Neural progenitor cell (in vitro differentiated cells): ENCODE measurements at places on chromosomes 11 and 22.

GRCh38 chr22:36325154-36326031 is 62.4 kb downstream of the MYH9 start:
- DNase-seq, result no peak

- DNase-seq, result no peak
Observed at GRCh38 chr22:17851759-17852158, 77.5 kb upstream of the BID start.

DNA sequence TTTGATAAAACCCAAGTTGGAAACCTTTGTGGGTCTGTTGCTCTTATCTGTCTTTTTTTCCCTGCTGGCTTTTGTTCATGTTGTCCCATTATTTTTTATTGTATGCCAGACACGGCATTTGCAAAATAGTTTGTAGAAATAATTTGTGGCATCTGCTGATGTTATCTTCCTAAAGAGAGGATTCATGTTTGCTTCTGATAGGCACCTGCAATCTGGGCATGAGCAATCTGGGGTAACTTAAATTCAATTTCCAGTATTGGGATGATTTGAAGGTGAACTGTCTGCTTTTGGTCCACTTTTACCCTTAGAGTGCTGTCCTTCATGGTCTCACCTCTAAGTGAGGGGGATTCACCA is 126.9 kb downstream of the CEP164 start:
- no peak for DNase-seq

DNA sequence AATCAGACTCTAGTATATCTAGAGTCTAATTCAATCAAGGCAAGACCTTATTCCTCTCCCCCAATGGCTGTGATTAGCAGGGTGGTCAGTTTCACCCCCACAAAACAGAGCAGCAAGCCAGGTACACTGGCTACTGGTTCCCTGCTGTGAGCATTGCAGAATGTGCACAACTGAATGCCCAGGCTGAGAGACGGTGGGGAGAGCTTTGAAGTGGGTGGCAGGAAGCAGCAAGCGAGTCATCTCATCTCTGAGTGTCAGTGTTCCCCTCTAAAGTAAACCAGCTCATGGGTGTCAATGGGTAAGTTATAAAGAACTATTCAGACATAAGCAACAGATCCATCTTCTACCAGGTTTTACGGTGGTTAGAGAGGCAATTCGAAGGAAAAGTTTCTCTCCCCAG is 37.6 kb downstream of the GAB4 start:
- no peak for DNase-seq

DNA sequence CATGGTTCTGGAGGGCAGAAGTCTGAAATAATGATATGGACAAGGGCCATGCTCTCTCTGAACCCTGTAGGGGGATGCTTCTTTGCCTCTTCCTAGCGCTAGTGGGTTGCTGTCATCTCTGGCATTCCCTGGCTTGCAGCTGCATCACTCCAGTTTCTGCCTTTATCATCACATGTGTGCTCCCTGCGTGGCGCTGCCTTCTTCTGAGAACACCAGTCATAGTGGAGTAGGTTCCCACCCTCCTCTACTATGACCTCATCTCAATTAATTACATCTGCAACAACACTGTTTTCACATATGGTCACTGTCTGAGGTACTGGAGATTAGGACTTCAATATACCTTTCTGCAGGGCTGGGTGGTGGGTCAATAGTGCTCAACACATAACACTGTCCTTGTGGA is 402.3 kb upstream of the NARS2 start:
- DNase-seq, result no peak

GRCh38 chr11:8383227-8383626 is 119.5 kb upstream of the LMO1 start:
- DNase-seq, result no peak

DNA sequence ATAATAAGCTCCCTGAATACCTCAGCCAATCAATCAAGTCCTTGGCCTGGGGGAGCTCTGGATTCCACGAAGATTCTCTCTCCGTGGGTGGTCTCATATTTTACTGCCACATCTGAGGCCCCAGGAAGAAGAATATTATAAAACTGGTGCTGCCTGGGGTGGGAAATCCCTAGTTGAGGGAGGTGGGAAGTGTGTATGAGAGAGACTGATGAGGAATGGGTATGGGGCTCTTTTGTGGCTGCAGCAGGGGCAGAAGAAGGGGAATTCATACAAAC is 71.5 kb downstream of the SYN3 start:
- DNase-seq, result no peak

GRCh38 chr11:44536788-44537516 is 28.5 kb upstream of the CD82 start:
- no peak for DNase-seq

DNA sequence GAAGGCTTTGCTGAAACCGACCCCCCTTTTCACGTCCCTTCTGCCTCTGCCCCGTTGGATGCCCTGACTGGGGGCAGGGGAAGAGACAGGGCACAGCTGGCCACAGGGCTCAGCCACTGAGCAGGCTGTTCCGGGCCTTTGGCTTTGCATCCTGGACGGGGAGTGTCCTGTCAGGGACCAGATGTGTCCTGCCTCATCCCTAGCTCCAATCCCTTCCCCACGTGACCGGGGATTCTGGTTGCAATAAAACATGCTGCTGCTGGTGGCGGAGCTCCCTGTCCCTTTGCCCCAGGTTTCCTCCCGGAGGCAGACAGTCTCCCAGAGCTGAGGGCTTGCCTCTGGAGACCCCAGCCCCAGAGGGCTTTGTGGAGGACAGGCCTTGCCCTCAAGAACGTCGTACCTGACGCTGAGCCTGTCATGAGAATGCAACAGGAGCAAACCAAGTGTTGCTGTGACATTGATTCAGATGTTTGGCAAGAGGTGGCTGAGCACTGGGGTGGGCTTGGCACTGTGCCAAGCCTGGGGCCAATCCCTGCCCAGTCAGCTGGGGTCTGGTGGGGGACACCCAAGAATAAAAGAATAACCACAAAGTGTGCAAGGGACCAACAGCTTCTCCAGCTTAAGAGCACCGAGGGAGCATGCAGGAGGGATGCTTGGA is 7.3 kb downstream of the CDC42EP2 start:
- DNase-seq, result no peak

- no peak for DNase-seq
Observed at GRCh38 chr11:84865791-84866535, 761.2 kb downstream of the DLG2 start.

GRCh38 chr11:26330262-26330661 is 1.7 kb upstream of the ANO3 start:
- DNase-seq, result no peak

DNA sequence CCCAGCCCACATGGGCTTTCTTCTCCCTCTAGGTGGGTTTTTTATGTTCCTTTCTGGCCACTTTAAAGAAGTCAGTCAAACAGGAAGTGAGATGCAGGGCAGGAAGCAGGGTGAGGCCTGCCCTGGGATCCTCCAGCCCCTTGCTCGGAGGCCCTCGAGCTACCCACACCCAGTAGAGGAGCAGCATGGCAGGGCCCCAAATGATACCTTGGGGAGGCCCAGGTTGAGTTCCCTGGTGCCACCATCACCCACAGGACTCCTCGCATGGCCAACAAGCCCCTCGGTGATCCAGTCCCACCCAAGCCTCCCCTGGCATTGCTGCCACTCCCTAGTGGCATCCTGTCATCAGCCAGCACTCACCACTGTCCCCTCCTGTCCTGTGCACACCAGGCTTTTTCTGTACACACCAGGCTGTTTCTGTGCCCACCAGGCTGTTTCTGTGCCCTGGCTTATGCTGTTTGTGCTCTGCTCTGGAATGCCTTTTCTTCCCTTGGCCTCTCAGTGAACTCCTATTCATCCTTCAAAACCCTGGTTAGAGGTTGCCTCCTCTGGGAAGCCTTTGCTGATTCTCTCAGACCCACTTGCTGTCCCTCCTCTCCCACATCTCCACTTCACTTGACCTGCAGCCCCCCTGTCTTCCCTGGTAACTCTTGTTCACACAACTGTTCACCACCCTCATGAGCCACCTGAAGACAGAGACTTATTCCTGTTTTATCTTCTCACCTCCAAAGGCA is 3.1 kb upstream of the PTGDR2 start:
- DNase-seq, result no peak

GRCh38 chr11:83438438-83438837 is 152.3 kb upstream of the CCDC90B start:
- no peak for DNase-seq

- DNase-seq, result no peak
Observed at GRCh38 chr22:41775338-41775737, 25.1 kb upstream of the CCDC134 start.

DNA sequence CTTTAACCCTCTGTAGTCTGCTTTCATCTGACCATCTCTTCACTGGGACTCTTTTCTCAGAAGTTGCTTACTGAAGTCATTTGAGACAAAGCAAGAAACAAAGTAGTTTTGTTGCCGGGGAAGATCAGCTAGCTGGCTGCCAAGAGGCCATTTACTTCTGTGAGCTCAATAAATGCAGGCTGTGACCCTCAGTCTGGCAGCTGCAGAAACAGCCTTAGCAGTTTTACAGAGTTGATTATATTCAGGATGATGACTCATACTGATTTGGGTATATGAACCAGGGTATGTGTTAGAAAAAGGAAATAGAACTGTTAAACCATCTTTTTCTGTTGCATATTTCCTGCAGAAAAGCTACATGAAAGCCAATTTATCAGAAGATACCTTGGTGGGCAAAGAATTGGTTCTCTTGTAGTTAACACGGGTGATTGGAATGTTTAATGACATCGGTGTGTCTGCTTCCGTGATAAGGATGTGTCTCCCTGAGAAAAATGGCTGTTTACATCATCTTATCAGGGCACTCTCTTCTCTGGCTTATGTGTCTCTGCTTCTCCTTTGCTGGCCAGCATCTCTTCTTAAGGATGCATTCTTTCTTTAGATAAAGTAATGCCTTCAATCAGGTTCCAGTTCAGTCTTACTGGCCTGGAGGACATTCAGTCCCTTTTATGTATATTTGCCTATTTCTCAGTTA is 18.5 kb downstream of the FIBIN start:
- peak; percentile 26 for DNase-seq

DNA sequence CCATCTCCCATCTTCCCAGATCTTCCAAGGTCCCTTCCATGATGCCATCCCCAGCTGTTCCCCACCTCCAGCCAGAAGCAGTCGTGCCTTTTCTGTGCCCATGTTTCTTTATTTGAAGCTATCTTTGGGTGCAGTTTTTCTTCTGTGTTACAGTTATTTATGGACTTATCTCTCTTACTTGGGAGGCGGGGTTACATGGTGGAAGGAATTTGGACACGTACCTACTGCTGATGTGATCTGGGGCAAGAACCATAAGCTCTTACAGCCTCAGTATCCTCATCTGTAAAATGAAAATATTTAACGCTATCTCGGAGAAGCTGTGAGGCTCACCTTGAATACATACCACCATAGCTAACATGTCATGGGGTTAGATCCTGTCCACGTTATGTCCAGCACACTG is 98.9 kb downstream of the ZBTB16 start:
- DNase-seq, result no peak

DNA sequence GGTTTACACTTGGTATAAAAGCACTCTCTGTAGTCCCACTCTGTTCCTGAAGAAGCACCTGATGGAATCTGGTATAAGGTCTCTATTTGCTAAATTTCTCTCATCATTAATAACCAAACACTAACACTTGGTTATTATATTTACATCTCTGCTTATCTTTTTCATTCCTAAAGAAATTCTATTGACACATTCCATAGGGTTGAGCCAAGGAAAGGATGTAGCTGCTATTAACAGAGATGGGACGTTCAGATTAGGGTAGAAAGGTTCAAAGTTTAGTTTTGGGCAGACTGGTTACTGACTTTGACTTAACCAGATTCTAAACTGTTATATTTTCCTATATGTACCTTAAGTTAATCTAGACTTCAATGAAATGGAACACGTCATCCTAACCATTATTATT is 91.5 kb downstream of the RSF1 start:
- DNase-seq, result no peak

- DNase-seq, result no peak
Observed at GRCh38 chr11:33775467-33775807, 1.1 kb upstream of the FBXO3 start.

- DNase-seq, result peak; percentile 19
Observed at GRCh38 chr11:119015054-119015611, 3.0 kb downstream of the RPS25 start.

DNA sequence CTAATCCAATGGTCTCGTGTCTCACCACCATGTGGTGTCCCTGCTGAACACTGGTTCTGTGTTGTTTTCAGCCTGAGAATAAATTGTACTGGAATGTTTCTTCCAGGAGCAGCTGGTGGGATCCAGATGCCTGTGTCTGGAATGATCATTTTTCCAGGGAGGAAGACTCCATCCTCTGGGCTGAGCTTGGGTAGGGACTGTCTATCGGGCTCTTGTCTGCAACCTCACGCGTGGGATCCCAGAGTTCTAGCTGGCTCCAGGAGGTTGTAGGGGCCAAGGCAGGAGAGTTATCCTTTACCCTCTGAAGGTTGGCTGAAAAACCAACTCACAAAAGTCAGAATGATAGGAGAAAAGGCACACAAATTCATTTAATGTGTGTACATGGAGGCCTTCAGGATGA is 144.1 kb upstream of the B3GAT1 start:
- no peak for DNase-seq

- no peak for DNase-seq
Observed at GRCh38 chr22:19984851-19985811, 31.5 kb downstream of the ARVCF start.
